Osteoblast (primary cell): ENCODE measurements at places on chromosomes 11 and 22.

DNA sequence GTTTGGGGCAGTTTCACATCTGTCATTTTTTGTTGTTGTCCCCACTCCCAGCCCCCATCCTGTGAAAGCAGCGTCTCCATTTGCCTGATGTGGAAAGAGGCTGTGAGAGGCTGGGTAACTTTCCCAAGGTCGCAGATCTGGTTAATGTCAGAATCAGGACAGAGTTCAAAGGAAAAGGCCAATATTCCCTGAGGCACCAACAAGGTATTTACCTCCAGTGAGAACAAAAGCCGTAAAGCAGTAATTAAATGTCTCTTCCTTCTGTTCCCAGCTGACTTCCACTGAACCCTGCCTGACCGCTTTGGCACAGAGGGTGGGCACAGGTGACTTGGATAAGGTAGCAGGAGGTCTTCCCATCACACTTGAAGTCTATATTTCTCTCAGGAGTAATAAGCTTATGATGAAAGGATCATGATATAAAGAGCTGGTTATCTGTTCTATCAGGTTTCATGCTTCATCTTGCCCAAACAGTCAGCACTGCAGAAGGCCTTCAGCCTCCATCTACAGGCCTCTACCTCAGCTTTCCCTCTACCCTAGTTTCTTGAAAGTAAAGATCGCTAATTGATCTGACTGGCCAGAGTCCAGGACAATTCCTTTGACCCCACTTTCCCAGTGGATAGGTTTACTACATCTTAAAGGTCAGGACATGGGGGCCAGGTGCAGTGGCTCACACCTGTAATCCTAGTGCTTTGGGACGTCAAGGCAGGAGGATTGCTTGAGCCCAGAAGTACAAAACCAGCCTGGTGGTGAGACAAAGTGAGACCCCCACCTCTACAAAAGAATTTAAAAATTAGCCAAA lies 9.4 kb downstream of the C11orf91 start:
- H3K27ac ChIP-seq: peak overlapping the region; percentile 99
- H3K27me3 ChIP-seq: no peaks in the 10 kb centered on the region
- peaks cover 55% of the 10 kb centered on the region for H3K4me1 ChIP-seq
- DNase-seq: no peak

- no peaks in the 10 kb centered on the region for H3K36me3 ChIP-seq
- no peak overlapping the region for H3K4me3 ChIP-seq
- DNase-seq: no peak
- no peaks in the 10 kb centered on the region for H3K27me3 ChIP-seq
Observed at GRCh38 chr11:111639226-111639925, 37.1 kb downstream of the SIK2 start.

GRCh38 chr11:7495882-7496551 lies 10.7 kb downstream of the OLFML1 start:
- no peak for DNase-seq
- H3K4me1 ChIP-seq: no peaks in the 10 kb centered on the region
- no peaks in the 10 kb centered on the region for H3K27me3 ChIP-seq
- no peak overlapping the region for H3K27ac ChIP-seq

GRCh38 chr22:43829904-43830851 lies 18.1 kb upstream of the EFCAB6 start:
- H3K27me3 ChIP-seq: no peaks in the 10 kb centered on the region
- H3K27ac ChIP-seq: no peak overlapping the region
- no peaks in the 10 kb centered on the region for H3K36me3 ChIP-seq
- no peak overlapping the region for H3K4me3 ChIP-seq
- peaks cover 25% of the 10 kb centered on the region for H3K4me1 ChIP-seq

GRCh38 chr11:123217897-123218296 lies 22.8 kb upstream of the CLMP start:
- H3K36me3 ChIP-seq: no peaks in the 10 kb centered on the region
- no peaks in the 10 kb centered on the region for H3K27me3 ChIP-seq
- DNase-seq: no peak
- no peak overlapping the region for H3K4me3 ChIP-seq
- H3K4me1 ChIP-seq: peaks cover 27% of the 10 kb centered on the region

DNA sequence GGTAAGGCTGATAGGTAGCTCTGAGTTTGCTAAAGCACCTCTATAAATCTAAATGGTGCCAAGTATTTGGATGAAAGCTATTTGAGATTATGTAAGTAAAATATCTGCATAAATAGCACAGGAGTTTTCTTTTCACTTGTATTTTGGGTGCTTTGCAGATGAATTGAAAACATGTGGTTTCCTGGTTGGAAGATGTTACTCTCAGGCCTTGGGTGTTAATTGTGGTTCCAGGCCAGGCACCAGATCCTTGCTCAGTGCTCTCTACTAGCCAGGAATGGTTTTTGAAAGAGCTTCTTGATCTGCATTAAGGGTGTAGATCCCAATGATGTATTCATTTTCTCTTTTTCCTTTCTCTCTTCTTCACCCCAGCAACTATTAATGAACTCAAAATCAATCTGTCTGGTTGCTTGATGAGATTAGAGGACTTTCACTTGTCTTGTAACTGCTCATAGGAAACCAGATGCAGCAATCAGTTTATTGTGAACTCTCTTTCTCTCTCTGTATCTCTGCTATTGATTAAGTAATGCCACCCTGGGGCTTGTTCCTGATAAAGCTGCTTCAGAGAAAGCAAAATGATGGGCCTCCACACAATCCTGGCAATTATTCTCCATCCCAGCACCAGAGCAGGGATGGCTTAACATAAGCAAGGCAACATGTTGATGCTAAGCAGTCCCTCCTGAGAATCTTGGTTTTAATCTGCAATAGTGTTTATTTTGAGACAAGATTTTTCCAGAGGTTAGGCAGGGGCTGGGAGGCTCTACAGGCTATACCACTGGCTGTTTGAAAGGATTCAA lies 147.0 kb upstream of the NTM start:
- no peak overlapping the region for H3K27ac ChIP-seq
- no peak for DNase-seq
- no peaks in the 10 kb centered on the region for H3K4me1 ChIP-seq
- no peaks in the 10 kb centered on the region for H3K27me3 ChIP-seq
- H3K4me3 ChIP-seq: no peak overlapping the region
